ENCODE measurements at places on chromosomes 1 and 21.

DNA sequence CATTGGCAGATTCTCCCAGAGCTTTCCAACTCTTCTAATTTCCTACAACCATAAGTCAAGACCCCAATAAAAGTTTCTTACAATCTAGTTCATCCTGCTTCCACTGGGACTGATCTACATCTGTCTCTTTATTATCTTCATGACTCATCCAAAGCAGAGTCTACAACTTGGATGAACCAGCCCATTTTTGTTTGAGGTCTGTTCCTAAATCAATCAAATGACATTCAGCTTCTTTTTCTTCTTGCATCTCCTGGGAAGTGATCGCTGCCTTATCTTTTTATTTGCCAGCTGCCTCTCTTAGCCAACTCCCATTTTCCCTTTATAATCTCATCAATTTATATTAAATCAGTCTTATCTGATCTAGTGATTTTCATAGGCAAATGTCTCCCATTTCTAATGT lies 105.6 kb downstream of the ERG start:
- DNase-seq, result no peak

- DNase-seq, result no peak
These were observed 104.4 kb upstream of the GNG12 start for GRCh38 chr1:67937651-67938050.

- DNase-seq, result no peak
These were observed 45.8 kb upstream of the PDE9A start for GRCh38 chr21:42607525-42608102.

DNA sequence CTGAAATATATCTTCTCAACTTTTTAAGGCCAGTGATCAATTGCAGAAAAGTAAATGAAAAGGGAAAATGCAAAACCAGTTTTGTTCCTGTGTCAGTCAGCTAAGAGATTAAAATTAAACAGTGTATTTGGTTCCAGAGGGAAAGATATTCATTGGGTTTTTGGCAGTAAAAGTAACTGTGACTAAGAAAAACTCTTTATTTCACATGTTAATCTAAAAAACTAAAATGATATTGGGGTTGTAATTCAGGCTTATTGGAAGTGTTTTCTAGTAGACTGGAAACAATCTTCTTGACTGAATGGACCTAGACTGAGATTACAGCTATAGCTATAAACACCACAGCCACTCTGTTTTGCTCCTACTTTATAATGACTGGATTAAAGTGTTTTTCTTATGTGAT lies 413.9 kb downstream of the ADGRL2 start:
- DNase-seq, result no peak

GRCh38 chr1:58836408-58836807 lies 52.6 kb upstream of the JUN start:
- DNase-seq, result no peak

DNA sequence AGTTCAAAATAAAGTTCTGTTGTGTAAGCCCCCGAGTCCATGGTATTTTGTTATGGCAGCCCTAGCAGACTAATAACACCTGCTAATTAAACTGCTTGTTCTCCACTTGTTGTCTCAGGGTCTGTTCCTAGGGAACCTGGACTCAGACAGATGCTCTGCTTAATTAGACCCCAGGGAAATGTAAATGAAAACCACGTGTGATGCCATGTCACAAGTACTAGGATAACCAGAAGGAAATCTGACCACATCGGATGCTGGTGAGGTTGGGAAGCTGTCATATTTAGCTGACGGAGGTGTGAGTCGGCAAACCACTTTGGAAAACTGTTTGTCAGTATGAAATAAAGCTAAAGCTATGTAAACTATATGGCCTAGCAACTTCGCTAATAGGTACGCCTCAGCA lies 19.6 kb downstream of the EDN2 start:
- DNase-seq, result no peak

DNA sequence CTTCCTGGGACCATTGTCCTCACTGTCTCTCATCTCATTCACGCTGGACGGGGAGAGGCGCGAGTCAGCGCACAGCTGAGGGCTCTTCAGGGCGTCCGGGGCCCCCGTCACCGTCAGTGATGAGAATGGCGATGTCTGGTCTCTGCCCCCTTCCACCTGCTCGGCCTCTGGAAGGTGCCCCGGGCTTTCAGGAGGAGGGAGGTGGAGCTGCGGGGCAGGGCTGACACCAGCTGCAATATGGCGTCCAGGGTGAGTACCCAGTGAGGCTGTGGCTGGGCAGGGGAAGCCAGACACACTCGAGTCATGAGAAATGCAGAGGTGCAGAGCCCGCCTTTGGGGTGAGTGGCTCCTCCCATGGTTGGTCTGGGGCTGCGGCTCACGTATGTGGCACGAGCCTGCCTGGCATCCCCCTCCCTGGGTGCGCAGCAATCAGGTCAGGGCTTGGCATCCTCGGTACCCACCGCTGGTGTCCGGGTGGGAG lies 15.1 kb downstream of the MORN1 start:
- no peak for DNase-seq

- DNase-seq, result no peak
These were observed 8.0 kb downstream of the XPR1 start for GRCh38 chr1:180639871-180640270.

GRCh38 chr1:78171736-78172590 lies 126.2 kb downstream of the GIPC2 start:
- DNase-seq, result no peak

- no peak for DNase-seq
These were observed 6.4 kb downstream of the UTP11 start for GRCh38 chr1:38018864-38019343.

GRCh38 chr1:219492717-219493116 lies 120.2 kb downstream of the ZC3H11B start:
- DNase-seq, result no peak

GRCh38 chr1:47334765-47335435 lies 1.3 kb downstream of the CMPK1 start:
- DNase-seq, result no peak

DNA sequence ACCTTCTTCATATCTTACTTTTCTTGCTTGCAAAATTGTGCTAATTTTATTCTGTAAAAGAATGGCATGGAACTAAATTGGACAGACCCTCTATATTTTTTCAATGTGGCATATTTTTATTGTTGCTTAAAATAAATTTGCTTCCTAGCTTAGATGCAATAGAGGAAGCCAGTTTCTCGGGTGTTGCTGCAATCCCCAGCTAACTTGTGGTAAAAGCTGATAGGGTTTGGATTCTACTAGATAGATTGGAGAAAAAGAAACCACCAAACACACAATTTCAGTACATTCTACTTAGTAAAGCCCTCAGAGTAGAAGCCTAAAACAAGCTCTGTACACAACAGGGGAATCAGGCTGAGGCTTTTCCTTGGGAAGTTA lies 49.5 kb upstream of the GCLM start:
- no peak for DNase-seq

GRCh38 chr1:210232511-210233215 lies at the start of gene SERTAD4:
TSS of gene SERTAD4 (plus strand) at chr1:210232796. CDS start at chr1:210237961, 5,165 bp downstream.
- peak; percentile 53 for DNase-seq

DNA sequence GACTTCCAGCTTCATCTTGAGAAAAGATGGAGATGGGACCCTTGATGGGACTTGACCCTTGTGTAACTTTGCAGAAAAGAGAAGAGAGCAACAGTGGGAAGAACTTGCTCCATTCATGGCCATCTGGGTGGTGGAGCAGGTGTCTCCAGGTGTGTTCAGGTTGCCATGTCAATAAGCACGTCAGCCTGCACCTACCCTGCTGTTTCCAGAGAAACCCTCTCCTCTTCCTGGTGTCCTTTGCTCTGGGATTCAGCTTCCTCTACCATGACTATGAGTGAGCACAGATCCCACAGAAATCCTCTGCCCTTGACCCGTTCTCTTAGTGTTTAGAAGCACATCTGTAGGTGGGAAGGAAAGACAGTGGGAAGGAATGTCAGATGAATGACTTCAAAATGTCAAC lies 21.8 kb upstream of the OTUD3 start:
- no peak for DNase-seq

GRCh38 chr1:241849345-241849695 lies 1.3 kb downstream of the EXO1 start:
- DNase-seq, result no peak

DNA sequence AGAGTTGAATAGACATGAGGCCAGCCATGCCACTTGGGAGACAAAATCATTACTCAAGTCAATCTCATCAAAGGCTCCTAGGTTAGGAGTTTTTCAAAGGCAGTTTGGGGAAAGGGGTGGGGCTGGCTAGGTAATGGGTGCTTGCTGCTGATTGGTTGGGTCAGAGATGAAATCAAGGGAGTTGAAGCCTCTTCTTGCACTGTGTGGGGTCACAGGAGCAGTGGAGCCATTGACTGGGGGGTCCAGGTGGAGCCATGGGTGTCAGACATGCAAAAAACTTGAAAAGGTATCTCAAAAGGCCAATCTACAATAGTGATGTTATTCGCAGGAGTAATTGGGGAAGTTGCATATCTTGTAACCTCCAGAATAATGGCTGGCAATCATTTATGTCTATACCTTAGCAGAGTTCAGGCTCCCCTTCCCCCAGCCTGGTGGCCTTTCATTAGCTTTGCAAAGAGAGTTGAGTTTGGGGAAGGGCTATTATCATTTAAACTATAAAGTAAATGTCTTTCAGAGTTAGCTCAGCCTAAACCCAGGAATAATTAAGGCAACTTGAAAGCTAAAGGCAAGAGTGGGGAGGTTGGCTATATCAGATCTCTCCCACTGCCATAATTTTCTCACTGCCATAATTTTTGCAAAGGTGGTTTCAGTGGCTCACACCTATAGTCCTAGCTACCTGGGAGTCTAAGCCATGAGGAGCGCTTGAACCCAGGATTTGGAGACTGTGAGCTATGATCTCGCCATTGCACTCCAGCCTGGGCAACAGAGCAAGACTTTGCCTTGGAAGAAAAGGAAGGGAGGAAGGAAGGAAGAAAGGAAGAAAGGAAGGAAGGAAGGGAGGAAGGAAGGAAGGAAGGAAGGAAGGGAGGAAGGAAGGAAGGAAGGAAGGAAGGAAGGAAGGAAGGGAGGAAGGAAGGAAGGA lies 7.8 kb upstream of the PINK1 start:
- DNase-seq, result no peak

- no peak for DNase-seq
These were observed 157.9 kb downstream of the PEX14 start for GRCh38 chr1:10632691-10633090.

DNA sequence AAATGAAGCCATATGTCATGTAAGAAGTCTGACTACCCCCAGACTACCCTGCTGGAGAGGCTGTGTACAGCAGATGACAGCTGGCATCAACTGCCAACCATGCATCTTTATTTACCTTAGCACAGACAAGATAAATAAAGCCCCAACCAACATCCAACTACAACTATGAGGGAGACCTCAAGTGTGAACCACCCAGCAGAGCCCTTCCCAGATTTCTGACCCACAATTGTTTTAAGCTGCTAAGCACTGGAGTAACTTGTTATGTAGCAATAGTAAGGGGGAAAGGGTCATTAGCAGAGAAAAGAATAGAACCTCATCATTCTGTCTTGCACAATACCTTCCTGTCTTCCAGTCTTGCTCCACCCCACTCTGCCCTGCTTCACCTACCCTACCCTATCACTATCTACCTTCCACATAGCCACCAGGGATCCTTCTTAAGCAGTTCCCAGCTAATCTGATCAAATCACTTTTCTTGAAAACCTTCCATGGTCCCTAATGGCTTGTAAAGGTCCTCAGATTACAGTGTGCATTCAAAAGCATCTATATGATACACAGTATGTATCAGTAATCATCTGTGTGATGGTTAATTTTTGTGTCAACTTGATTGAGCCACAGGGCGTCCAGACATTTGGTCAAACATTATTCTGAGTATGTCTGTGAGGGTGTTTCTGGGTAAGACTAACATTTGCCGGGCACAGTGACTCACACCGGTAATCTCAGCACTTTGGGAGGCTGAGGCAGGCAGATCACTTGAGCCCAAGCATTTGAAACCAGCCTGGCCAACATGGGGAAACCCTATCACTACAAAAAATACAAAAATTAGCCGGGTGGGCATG lies 19.6 kb upstream of the RBM15 start:
- no peak for DNase-seq

GRCh38 chr1:193427524-193427923 lies 241.1 kb upstream of the B3GALT2 start:
- no peak for DNase-seq

GRCh38 chr1:63198871-63199394 lies 123.4 kb upstream of the FOXD3 start:
- no peak for DNase-seq

GRCh38 chr1:166089804-166090203 lies 77.0 kb downstream of the FAM78B start:
- no peak for DNase-seq

GRCh38 chr1:100931716-100932115 lies 35.8 kb downstream of the SLC30A7 start:
- DNase-seq, result no peak

GRCh38 chr1:157287462-157287861 lies 149.3 kb upstream of the ETV3 start:
- DNase-seq, result no peak

- DNase-seq, result no peak
These were observed 12.4 kb downstream of the MX2 start for GRCh38 chr21:41374177-41374712.

DNA sequence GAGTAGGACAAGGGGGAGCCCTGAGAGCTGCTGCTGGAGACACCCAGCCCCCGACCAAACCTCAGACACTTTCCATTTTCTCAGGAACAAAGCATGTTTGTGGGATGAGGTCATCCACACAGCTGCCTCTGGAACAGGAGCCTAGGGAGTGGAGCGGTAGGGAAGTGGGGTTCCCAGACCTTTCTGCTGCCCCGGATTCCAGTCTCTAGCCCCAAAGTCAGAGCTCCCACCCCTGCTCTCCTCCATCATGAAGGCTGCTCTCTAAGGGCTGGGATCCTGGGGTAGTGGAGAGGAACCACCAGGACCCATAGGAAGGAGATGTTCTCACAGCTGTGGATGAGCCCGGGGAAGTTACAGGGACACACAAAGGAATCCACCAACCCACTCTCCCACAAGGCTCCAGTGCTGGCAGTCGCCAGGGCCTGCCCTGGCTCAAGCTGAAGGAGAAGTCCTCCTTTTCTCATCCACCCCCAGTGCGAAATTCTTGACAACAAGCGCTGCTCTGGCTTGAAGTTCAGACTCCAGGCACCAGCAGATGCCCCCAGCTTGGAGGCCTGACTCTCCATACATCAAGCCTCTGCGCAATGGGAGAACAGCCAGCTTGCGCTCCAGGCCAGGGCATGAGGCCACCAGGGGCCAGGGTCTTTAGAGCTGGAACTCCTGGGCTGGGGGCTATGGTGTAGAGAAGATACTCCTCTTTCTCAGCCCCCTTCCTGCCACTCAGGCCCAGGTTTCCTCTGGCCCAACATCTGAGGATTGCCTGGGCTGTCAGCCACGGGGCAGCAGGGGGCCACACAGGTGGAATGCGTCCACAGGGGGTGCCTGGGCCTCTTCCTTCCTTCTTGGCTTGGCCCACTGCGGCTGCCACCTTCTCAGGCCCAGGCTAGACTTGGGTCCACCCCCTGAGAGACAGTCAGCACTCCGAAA lies 4.5 kb downstream of the FHL3 start:
- DNase-seq, result no peak

DNA sequence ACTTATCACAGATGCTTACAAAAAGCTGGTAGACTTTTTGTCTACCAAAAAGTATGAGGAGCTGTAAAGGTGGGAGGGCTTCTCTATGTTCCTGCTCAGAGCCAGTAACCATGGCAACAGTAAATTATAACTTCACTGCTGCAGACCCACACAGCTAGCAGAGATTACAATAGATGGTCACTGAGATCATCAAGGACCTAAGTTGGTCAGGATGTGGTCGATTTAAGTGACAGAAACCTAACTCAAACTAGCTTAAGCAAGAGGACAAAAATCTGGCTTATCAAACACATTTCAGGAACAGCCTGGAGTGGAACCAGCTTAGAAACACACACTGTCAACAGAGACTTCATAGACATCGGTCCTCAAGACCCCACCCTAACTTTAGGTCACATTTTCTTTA lies 113.4 kb upstream of the ATP1A1 start:
- DNase-seq, result no peak

All from NCI-H1417 treated with DMSO at 0.1 percent for 48 hours (cell line).